ENCODE measurements at places on chromosomes 4 and X.

DNA sequence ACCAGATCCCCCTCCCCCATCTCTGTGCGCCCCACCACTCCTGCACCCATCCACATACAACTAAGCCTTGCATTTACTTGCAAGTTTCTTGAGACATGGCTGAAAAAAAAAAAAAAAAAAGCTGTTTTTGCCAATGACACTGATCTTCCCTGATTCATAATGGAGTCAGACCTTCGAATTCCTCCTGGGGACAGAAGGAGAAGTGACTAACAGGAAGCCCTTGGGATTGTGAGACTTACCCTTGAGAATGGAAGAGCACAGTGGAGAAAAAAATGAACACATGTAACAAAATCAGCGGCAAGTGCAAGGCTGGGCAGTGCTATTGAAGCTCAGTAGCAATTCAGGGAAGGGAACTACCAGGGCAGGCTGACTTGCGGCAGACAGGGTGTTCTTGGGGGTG is 288.4 kb downstream of the BCOR start:
- no peak for DNase-seq

- no peak for DNase-seq
Measured at GRCh38 chr4:41655177-41655576, 93.3 kb downstream of the PHOX2B start.

GRCh38 chr4:156073976-156074375 is 120.3 kb upstream of the CTSO start:
- DNase-seq, result no peak

DNA sequence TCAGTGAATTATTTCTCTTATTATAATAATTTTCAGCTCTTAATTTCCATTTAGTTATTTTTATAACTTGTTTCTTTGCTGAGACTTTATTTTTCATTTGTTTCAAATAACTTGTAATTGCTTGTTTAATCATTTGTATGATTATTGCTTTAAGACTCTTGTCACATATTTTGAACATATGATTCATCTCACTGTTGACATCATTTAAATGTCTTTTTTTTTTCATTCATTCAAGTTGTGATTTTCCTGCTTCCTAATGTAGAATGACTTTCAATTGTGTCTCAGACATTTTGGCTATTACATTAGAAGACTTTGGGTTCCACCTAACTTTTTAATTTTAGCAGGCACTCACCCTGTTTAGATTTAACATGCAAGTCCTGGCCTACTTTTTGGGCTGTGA is 234.8 kb upstream of the DIPK2B start:
- no peak for DNase-seq

- no peak for DNase-seq
Measured at GRCh38 chr4:71882113-71882841, 98.4 kb upstream of the GC start.

DNA sequence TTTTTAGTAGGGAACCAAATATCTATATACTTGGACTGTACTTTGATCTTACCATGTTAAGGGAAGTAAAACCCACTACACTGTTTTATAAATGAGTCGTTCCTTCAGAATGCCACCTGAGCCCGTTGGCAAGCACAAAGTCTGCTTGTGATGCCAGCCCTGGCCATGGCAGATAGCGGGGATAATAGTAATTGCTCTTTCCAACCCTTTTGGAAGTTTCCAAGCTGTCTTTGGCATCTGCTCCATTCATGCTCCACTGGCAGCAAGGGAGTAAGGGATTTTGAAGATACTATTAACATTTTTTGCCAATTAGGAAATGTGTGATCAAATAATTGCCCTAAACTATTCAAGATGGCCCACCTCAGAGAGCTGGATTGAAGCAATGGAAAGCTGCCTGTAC is 689.2 kb upstream of the SLIT2 start:
- no peak for DNase-seq

GRCh38 chr4:148986951-148987350 is 544.7 kb upstream of the NR3C2 start:
- DNase-seq, result no peak

DNA sequence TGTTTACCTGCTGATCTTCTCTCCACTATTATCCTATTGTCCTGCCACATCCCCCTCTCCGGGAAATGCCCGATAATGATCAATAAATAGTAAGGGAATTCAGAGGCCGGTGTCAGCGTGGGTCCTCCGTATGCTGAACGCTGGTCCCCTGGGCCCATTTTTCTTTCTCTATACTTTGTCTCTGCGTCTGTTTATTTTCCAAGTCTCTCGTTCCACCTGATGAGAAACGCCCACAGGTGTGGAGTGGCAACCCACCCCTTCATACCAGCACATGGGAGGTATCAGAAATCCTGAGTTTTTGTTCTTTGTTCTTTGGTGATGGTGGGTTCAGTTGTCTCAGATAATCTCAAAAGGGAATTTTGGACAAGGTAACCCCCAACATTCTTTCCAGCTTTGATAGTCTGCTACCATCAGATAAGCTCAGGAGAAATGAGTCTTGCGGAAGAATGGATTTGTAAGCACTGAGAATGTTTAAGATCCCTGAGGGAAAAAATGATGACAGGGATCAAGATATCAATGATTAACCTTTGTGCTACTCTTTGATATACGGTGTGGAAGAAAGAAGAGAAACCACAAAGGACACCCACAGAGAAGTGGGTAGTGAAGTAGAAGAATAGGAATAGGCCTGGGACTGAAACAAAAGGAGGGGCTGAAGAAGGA is 117.9 kb downstream of the CEP44 start:
- DNase-seq, result no peak

GRCh38 chr4:22299678-22300077 is 216.2 kb downstream of the ADGRA3 start:
- DNase-seq, result no peak

DNA sequence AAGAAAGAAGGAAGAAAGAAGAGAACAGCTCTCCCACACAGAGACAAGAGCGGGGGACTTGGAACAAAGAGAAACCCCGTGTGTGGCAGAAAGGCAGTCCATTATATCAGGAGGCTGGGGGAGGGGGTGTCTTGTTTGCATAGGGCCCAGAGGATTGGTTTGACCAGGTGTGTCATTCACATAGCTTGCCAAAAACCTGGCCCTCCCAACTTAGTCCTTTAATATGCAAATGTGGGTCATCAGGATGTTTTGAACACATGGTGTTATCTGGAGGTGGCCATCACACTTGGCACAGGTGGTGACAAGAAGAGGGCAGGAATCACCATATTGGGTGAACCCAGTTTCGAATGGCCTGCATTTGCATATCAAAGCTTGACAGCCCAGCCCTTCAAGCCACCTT is 111.7 kb downstream of the LINC00632 start:
- DNase-seq, result no peak

- no peak for DNase-seq
Measured at GRCh38 chr4:128596853-128597252, 212.6 kb upstream of the JADE1 start.

GRCh38 chr4:89119166-89119565 is 7.8 kb downstream of the TIGD2 start:
- no peak for DNase-seq

GRCh38 chrX:7093305-7093704 is 54.2 kb upstream of the STS start:
- no peak for DNase-seq

- no peak for DNase-seq
Measured at GRCh38 chr4:123055943-123056342, 133.5 kb upstream of the NUDT6 start.

GRCh38 chr4:155071962-155072361 is 136.5 kb upstream of the NPY2R start:
- DNase-seq, result no peak

GRCh38 chr4:93731456-93731855 is 97.1 kb upstream of the ATOH1 start:
- DNase-seq, result no peak

DNA sequence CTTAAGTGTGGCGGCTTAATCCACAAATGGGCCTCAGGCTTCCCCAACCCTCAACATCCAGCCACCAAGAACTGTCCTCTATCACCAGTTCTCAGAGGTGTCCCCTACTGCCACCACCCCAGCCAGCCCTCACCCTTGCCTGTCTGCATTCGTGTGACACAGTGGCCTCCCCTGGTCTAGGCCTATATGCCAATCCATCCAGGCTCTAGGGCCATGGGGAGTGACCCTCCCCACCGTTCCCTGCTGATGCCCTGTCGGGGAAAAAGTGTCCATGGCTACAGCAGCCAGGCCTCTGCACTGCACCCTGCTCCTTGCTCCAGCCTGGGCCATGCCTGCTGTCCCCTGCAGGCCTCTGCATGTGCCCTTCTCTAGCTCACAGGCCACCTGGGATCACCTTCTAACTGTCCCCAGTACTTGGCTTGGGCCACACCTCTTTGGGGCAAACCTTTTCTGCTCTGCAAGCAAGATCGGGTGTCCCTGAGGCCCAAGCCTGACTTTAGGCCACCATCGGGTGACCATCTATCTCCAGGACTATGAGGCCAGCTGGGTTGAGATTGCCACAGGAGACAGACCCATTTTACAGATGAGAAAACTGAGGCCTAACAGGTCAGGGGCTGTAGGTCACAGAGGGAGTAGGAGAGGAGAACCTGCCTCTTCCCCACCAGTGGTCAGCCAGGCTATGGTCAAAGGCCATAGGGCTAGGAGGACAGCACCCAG is 75.8 kb downstream of the JAKMIP1 start:
- DNase-seq, result peak; percentile 53

- no peak for DNase-seq
Measured at GRCh38 chr4:151659601-151660364, 101.0 kb downstream of the GATB start.

DNA sequence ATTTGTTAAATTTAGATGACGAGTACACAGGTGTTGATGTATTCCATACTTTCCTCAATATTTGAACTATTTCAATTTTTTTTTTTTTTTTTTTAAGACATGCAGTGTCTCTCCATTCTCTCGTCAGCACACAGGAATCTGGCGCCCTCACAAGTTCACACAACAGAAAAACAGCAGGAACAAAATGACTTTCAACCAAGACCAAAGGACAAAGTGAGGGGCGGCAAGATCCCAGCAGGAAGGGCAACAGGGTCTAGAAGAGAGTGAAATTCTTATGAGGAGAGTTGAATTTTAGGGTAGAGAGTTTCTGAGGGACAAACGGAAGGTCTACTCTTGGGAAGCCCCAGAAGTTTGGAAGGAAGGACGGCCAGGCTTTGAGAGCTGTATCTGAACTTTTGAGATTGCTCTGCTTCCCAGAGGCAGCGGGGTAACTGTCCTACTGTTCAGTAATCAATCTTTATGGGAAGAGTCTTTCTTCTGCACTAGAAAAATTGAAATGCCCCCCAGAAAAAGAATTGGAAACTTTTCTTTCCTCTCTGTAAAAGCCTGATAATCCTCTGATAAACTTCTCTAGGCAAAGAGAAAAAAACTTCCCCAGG is 760.2 kb downstream of the RAB28 start:
- DNase-seq, result no peak

GRCh38 chrX:65846974-65847373 is 179.5 kb downstream of the MSN start:
- no peak for DNase-seq

DNA sequence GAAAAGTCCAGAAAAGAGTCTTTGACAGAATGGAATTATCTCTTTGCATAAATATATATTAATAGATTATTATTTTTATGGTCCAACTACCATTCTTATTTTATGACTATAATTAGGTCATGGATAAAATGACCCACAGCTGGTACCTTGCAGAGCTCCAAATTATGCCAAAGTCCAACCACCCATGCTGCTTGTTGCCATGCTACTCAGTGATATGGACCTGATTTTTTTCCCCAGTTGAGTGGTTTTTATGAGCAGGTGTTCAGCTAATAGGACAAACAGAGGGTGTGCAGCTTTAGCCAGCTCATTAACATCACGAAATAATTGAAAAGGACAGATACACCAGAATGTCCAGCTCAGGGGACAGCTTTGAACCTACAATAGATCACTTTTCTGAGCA is 9.7 kb downstream of the HOPX start:
- DNase-seq, result no peak

GRCh38 chrX:42933187-42933586 is 155.2 kb upstream of the PPP1R2C start:
- DNase-seq, result no peak

DNA sequence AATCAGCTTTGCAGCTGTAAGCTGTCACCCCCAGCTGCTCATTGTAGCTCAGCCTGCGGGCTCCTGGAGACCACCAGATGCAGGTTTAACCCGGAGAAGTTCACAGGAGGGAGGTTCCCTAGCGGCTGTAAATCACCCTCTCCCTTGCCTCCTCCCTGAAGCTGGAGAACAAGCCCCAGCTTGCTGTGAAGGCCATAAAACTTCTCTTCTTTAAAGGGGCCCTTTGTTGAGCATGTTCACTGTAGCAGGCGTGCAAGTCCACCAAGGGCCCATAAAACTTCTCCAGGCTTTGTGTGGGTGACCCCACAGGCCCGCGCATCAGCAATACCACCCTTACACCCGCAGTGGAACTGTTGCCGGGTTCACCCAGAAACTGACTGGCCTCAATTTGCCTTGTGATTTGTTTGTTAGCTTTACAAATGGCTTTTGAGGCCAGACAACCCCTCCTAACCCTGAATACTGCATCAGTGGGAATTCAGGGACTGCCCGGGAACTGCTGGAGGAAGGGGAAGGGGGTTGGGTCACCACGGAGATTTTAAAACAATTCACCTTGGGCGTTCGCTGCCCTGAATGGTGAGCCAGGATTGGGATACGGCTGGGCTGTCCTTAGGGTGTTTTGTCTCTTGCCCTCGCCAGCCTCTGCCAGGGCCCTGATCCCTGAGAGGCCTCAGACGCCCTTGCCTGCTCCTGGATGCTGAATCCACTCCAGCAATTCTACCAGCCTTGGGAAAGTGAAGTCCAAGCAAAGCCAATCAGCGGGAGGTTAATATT is 49.5 kb upstream of the ATP6AP2 start:
- DNase-seq, result peak; percentile 37

DNA sequence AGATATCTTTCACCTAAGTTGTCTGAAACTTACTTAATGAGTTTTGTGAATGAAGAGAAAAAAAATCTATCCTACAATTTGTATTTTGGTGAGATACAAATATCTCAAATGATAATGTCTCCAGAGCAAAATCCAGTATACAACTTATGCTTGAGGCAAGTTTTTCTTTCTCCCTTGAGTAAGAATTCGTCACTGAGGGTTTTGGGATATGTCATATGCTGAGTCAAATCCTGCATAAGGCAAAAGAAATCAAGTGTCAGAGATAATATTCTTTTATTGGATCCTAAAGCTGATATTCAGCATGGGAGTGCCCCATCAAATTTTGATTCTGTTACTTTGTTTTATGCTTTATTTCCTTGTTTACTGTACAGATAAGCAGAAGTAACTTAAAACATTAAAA is 1308.6 kb downstream of the ARAP2 start:
- no peak for DNase-seq

- DNase-seq, result no peak
Measured at GRCh38 chrX:71515038-71515396, 17.9 kb upstream of the OGT start.

- no peak for DNase-seq
Measured at GRCh38 chr4:169245061-169245460, 25.7 kb downstream of the SH3RF1 start.

GRCh38 chrX:17047224-17047623 is 100.8 kb downstream of the REPS2 start:
- no peak for DNase-seq
